ENCODE measurements at places on chromosomes 2 and 18.

DNA sequence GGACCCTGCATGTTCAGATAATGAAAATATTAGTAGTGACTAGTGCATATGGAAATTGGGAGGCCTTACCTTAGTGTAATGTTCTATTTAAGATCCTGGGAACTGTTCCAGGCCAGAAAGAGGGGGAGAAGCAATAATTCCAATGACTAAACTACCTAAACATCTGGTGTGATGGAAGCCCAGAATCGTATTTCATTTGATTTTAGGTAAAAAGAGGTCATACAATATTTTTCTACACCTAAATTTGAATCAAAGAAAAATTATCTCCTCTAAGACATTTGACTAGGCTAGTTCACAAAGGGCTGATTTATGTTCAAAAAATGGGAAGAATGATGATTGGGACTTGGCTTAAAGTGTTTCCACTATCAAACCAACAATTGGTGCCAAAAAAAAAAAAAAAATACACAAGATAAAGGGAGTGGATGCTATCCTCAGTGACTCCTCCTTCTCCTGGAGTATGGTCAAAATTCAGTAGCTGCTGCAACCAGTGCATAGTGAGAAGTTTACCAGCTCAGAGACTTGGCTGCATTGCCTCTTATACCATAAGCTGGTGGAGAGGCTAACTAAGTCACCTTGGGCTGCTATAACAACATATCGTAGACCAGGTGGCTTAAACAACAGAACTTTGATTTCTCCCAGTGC lies 1038.3 kb upstream of the ACVR2A start:
- no peak for DNase-seq

DNA sequence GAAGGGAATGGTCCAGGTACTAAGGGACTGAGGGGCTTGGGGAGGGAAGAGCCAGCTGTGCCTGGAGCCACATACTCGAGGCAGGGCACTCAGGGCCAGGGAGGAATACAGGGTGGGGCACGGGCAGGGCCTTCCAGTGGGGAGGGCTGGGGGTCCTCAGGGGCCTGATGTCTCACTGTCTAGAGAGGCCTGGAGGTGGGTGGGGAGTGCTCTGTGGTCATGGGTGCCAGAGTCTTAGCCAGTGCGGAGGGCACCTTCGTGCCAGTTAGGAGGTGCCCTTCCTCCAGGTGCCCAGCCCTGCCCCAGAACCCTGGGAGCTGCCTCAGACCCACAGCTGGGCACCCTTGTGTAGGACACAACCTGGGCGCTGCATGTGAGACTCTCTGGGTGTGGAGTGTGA lies 81.2 kb downstream of the SMAD7 start:
- DNase-seq, result no peak

DNA sequence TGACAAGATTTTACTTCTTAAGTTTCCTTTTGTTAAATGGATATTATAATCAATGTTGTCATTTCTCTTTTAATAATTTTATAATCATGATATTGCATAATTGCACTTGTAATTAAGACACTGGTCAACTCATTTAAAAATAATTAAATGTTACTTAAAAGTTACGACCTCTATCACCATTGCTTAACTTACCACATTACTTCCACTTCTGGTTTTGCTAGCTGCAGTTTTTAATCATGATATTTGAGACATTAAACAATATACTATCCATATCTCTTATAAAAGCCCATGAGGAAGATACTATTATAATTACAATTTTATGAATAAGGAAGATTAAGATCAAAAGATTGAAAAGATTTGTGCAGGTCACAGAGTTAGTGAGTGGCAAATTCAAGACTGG lies 502.0 kb downstream of the RNF144A start:
- DNase-seq, result no peak

DNA sequence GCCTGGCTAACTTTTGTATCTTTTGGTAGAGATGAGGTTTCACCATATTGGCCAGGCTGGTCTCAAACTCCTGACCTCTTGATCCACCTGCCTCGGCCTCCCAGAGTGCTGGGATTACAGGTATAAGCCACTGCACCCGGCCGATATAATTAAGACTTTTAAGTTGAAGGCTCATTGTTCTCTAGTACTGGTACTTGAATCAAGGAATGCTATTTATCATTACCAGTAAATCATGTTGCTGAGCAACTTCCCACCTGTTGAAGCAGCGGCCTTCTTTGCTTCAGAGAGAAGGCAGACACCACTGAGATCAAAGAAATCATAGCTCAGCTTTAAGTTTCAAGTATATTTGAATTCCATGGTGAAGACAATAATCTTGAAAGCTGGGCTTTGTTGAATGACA lies 58.8 kb upstream of the TMEM163 start:
- DNase-seq, result no peak

DNA sequence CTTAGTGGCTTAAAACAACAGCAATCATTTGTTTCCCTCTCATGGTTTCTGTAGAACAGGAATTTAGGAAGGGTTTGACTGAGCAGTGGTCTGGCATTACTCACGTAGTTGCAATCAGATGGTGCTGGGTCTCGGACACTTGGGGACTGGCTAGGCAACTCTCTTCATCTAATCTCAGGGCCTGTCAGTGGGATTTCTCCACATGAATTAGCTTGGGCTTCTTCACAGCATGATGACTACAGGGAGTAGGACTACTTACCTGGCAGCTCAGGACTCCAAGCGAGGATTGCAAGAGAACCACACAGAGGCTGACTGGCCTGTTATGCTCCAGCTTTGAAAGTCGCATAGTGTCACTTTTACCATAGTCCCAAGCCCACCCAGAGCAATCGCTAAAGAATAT lies 125.1 kb downstream of the TTC27 start:
- no peak for DNase-seq
